ENCODE measurements at places on chromosomes 5 and 9. TPM values are rescaled to one million over a fixed set of nuclear protein-coding genes. Genes with fewer than 3 reads are reported as not detected.
A peak's percentile ranks its signal among the peaks of the same experiment; 100 is the strongest.

GDF9 gene
- 0.38 TPM for total RNA-seq

PAEP gene
- 0.75 TPM for total RNA-seq

EIF4E1B gene
- not detected for total RNA-seq

SLCO6A1 gene
- not detected for total RNA-seq

PCDHB4 gene
- not detected for total RNA-seq

EQTN gene
- total RNA-seq, result not detected

ERP44 gene
- total RNA-seq, result 13.8 TPM

NEURL1B gene
- total RNA-seq, result 0.11 TPM

DNA sequence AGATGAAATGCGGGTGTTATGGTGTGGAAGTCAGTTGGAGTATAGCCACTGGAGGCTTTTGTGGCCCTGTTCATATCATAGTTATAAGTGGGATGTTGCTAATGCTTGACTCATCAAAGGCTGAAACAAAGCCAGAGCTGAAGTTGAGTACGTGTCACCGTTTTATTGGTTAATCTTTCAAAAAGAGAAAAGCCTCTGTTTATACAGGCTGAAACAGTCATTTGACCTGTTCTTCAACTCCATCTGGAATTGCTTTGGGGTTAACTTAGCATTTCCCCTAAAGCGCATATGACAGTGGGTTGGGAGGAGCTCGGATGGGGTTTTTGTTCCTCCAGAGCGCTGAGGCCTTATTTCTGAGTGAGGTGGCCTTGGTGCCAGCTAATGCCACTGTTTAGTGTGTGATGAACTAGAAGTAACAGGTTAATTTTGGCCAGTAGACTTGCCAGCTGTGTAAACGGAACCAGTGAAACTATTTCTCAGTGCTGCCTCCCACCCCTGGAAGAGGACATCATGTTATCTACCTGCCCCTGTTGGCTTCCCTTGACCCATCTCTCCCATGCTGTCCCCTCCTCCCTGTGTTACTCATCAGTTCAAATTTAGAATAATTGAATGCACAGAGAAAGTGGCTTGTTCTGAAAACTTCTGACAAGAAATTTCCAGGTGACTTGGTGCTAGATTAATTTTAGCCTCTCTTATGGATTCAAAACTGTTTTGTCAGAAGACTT, 34.2 kb downstream of the MTAP start:
- DNase-seq, result peak; percentile 34

- peak; percentile 37 for DNase-seq
Measured at GRCh38 chr9:89661391-89661949, 56.7 kb downstream of the GADD45G start.

- DNase-seq, result no peak
Measured at GRCh38 chr9:132509928-132510874, 72.2 kb upstream of the BARHL1 start.

- no peak for DNase-seq
Measured at GRCh38 chr5:61767231-61768080, 435.4 kb downstream of the ZSWIM6 start.

DNA sequence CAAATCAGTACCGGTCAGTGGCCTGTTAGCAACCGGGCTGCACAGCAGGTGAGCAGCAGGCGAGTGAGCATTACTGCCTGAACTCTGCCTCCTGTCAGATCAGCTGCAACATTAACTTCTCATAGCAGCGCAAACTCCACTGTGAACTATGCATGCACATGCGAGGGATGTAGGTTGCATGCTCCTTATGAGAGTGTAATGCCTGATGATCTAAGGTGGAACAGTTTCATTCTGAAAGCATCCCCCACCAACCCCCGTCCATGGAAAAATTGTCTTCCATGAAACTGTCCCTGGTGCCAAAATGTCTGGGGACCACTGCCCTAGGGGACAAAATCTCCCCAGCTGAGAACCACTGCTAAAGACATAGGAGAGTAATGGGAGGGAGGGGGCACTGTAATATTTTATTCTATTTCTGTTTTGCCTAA, 51.1 kb downstream of the P4HA2 start:
- no peak for DNase-seq

GRCh38 chr5:41883243-41883642, 13.0 kb upstream of the OXCT1 start:
- DNase-seq, result no peak

GRCh38 chr9:17491780-17492179, 87.1 kb upstream of the SH3GL2 start:
- no peak for DNase-seq

DNA sequence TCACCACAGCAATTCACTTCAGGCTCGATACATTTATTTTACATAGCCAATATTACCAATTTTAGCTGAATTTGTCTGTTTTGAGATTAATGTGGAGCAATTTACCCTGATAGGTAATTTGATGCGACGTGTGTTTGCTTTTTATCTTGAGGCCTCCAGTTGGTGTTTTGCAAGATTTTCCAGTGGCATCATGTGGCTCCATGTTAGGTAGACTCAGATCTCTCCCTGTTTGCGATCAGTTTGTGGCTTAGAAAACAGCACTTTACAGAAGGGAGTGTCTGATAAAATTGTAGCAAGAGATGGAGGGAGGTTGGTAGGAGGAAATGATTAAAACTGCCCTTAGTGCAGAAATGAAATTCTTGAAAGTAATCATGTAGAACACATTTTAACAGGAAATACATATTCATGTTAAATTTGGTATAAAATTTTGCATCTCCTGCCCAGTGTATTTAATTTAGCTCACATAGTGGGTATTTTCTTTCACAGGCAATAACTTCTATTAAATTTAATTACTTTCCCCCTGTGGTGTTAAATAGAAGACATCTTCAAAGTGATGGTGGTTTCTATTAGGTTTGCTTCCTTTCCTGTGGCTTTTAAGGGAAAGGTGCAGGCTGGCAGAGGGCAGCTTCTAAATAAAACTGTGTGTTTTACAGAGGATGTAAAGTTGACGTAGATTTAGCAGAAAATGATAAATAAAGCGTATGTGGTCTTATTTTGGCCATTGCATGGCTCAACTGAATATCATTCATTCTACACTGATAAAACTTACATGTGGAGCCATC, 135.8 kb downstream of the KDM4C start:
- no peak for DNase-seq

DNA sequence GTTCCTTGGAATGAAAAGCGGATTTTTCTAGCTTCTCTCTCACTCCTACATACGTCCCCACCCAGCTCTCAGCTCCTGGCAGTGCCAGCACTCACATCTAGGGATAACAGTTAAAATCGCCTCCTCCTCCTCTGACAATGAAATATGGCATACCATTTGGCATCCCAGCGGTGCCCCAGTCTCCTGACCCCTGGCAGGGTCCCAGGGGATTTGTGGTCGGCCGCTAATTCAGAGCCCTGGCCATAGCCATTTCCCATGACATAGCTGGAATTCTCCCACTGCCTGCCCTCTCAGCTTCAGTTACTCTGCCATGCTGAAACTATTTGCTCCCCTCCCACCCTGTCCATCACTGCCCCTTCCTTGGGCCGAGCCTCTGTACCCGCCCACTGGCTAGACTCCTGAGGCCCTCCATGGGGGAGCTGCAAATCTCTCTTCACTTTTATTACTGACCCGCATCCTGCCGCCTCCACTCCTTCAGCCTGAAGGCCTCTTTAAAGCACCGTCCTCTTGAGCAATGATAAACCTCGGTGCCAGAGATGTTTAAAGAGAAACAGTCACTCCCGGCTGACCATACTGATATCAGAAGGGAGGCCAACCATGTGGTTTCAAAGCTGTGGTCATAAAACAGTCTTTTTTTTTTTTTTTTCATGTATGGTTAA, 139.8 kb downstream of the SLIT3 start:
- no peak for DNase-seq

- no peak for DNase-seq
Measured at GRCh38 chr9:97773091-97773490, 76.0 kb upstream of the XPA start.

- DNase-seq, result no peak
Measured at GRCh38 chr5:148923023-148923422, 96.6 kb downstream of the ADRB2 start.

DNA sequence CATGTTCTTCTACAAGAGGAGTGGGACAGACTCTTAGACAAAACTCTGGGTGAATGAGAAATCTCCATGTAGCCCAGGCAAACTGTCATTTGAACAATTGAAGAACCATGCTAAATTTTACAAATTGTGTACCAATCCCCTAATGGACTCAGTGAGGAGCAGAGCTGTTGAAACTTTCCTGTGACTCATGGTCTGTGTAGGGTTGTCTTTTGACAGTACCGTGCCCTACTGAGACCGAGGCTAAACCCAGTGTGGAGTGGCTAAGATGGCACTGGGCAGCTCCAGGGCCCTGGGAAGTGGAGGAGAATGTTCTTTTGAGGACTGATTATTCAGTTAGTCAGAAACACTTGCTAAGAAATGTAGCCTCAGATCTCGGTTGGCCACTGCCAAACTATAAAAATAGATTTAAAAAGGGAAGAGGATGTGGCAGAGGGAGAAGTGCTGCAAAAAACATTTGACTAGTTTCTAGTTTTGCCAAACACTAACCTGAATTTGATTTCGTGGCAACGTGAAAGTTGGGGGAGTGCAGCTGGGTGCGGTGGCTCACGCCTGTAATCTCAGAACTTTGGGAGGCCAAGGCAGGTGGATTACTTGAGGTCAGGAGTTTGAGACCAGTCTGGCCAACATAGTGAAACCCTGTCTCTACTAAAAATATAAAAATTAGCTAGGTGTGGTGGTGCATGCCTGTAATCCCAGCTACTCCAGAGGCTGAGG, 24.7 kb downstream of the POU4F3 start:
- no peak for DNase-seq

- DNase-seq, result no peak
Measured at GRCh38 chr5:23675456-23675855, 168.0 kb downstream of the PRDM9 start.

Measured in HepG2 (cell line).